ENCODE measurements at places on chromosomes 12 and 14.

DNA sequence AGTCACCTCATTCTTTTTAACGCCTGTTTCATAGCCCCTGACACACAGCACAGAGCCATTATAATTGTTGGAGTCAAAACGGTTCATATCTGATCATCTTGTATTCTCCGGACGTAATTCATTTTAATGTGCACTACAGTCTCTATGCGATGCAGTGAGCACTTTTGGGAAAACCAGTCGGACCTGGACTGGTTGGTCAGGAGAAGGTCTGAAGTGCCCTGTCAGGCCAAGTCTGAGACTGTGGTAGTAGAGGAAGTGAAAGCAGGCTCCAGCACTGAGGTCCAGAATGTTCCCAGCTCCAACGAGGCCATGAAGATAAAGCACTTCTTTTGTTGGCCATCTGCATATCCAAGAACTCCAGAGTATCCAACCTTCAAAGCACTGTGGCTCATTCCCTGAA is 117.1 kb upstream of the NCOR2 start:
- DNase-seq = no peak

GRCh38 chr14:31387091-31387490 is 33.3 kb downstream of the HEATR5A start:
- no peak for DNase-seq

DNA sequence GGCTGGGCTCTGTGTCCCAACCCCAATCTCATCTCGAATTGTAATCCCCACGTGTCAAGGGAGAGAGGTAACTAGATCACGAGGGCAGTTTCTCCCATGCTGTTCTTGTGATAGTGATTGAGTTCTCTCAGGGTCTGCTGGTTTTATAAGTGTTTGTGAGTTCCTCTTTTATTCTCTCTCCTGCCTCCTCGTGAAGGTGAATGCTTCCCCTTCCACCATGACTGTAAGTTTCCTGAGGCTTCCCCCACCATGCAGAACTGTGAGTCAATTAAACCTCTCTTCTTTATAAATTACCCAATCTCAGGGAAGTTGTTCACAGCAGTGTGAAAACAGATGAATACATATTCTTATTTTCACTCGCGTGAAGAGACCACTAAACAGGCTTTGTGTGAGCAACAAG is 148.2 kb downstream of the TMEM30B start:
- DNase-seq = no peak

- DNase-seq = no peak
Observed at GRCh38 chr12:48803675-48804074, 14.6 kb upstream of the CACNB3 start.

GRCh38 chr12:51779876-51780275 is 68.6 kb downstream of the FIGNL2 start:
- no peak for DNase-seq

DNA sequence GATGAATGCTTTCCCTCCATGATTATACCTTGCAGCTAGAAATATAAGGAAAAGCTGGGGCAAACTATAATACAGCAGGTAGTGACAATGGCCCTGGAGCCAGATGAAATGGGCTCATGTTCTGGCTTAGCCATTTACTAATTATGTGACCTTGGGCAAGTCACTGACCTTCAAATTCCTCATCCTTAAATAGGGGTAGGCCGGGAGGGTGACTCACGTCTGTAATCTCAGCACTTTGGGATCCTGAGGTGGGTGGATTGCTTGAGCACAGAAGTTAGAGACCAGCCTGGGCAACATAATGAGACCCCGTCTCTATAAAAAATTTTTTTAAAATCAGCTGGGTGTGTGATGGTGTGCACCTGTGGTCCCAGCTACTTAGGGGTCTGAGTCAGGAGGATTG is 155.4 kb downstream of the C12orf75 start:
- no peak for DNase-seq

- no peak for DNase-seq
Observed at GRCh38 chr12:116009805-116010204, 267.7 kb downstream of the MED13L start.

All from WERI-Rb-1 (cell line).